Stimulated activated effector memory CD8-positive, alpha-beta T cell treated with anti-CD3 and anti-CD28 coated beads, Interleukin-12 subunit alpha, Interleukin-12 subunit beta, amount 100 ng/mL, for 72 hours (primary cell): ENCODE measurements at places on chromosomes 11 and 22.

DNA sequence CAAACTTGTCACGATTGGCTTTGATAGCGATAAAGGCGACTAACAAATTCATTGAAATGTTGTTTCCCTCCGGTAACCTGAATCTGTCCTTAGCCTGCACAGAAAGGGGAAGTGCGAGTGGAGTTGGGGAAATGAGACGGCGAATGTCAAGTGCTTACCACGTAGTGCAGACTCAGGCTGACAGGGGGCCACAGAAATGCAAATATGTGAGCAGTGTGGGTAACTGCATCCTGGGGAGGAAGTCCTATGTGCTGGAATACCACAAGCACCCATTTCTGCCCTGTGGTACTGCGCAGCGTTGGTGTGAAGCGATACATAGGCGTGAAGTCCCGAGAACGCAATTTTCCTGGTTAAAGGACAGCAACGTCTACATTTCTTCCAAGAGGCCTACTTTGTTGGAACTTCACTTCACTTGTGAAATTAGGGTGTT, 869 bp upstream of the EIF4ENIF1 start:
- DNase-seq = peak; percentile 78

- DNase-seq = no peak
Observed at GRCh38 chr11:59207988-59208451, 4.7 kb downstream of the MPEG1 start.

GRCh38 chr22:27348634-27349033, 452.9 kb downstream of the MN1 start:
- DNase-seq = no peak

GRCh38 chr11:123943738-123944137, at the start of gene OR6T1:
Gene OR6T1, minus strand, starts transcription at chr11:123943838. Its CDS starts 0 bp downstream, at chr11:123943838.
- no peak for DNase-seq

DNA sequence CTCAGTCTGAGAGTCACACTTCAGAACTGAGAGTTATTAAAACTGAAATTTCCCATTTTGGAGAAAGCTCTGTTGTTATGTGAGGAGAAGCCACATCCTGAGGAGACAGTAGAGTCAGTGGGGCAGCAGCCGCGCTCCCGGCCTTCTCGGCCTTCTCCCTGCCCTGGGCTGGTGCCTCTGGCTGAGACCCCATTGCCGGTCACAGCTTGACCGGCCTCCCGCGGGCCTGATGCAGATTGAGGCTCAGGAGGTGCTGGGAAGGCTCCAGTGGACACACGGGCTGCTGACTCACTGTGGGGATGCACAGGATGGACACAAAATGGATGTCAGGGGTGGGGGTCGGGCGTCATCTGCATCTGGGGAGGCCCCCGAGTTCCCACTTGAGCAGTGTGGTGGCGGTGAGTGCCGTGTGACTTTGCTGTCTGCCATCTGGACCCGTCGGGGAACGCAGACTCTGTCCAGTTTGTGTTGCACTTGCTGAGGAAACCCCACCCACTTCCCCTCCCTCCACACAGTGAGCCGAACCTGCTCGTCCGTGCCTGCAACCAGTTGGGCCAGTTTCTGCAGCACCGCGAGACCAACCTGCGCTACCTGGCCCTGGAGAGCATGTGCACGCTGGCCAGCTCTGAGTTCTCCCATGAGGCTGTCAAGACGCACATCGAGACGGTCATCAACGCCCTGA, 50.1 kb downstream of the MUC6 start:
- no peak for DNase-seq

DNA sequence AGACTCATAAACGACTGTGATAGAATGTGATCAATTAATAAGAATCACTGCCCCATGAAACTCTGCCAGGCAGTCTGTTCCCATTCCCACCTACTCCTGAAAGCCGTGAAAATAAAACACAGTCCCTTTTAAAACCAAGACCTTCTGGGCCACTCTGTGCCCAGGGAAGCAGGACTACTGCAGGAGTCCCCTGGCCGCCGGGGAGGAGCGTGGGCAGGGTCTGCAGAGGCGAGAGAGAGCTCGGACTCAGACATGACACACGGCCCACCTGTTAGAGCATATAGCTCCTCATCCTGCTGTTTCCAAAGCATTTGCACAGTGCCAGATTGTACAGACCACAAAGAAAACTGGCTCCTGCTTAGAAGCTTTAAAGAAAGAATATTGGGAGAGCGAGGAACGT, 400.5 kb downstream of the SHANK2 start:
- no peak for DNase-seq

GRCh38 chr11:42407341-42407740, 904.5 kb upstream of the API5 start:
- no peak for DNase-seq

- DNase-seq = no peak
Observed at GRCh38 chr11:10117709-10118351, 176.2 kb downstream of the SBF2 start.

- no peak for DNase-seq
Observed at GRCh38 chr11:103537904-103538502, 428.8 kb downstream of the DYNC2H1 start.

- no peak for DNase-seq
Observed at GRCh38 chr11:58949184-58949583, 9.9 kb downstream of the GLYATL1 start.

DNA sequence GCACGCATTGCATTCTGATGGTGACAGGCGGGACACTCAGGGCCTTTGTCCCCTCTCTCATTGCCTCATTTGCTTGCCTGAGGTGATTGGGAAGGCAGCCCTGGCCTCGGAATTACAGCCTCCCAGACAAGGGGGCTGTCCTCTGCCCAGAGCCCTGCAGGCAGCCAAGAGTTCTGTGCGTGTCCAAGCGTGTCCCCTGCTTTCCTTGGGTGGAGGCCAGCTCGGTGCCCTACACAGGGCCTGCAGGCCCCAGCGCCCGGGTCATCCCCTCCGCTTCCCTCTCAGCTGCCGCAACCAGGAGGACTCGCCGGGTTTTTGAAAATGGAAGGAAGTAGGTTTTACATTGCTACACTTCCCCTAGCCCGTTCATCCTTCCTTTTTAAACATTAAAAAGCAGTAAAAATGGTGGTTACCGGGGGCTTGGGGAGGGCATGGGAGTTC, 1.9 kb downstream of the GRAMD4 start:
- no peak for DNase-seq

DNA sequence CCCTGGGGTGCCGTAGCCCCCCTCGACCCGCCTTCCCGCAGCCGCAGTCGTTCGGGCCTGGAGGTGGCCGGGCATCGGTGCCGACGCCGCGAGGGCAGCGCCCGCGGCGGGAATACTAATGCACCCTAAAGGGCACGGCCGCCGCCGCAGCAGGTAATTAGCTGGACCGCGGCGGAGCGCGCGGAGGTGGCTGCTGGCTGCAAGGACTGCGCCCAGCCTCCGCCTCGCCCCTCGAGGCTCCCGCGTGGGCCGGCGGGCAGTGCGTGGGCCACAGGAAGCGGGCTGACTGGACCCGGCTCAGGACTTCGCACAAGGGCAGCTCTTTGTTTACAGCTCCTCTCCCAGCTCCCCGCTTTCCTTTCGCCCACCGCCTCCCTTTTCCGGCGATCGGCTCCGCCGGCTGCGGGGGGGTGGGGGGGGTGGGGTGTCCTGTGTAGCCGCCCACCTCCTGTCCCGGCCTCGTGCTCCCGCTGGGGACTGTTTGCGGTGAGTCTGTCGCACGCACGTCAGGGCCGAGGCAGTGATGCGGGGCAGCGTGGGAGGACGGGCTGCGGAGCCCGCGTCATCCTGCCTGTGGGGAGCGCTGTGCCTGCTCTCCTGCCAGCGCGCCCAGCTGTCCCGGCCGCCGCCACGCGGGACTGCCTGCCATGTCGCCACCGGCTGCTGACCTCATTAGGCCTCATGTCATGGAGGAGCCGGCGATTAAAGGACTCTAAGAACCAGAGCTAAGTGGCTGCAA, 53.2 kb downstream of the GRIK4 start:
- peak; percentile 51 for DNase-seq

DNA sequence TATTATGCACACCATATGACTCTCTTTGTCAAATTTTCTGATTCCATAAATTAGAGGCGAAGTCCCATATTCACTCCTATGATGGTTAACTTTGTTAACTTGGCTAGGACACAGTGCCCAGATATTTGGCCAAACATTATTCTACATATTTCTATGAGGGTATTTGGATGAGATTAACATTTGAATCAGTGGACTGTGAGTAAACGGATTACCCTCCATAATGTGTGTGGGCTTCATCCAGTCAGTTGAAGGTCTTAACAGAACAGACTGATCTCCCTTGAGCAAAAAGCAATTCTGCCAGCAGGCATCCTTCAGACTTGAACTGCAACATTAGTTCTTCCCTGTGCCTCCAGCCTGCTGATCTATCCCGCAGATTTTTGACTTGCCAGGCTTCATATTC, 69.9 kb downstream of the FZD4 start:
- DNase-seq = no peak

DNA sequence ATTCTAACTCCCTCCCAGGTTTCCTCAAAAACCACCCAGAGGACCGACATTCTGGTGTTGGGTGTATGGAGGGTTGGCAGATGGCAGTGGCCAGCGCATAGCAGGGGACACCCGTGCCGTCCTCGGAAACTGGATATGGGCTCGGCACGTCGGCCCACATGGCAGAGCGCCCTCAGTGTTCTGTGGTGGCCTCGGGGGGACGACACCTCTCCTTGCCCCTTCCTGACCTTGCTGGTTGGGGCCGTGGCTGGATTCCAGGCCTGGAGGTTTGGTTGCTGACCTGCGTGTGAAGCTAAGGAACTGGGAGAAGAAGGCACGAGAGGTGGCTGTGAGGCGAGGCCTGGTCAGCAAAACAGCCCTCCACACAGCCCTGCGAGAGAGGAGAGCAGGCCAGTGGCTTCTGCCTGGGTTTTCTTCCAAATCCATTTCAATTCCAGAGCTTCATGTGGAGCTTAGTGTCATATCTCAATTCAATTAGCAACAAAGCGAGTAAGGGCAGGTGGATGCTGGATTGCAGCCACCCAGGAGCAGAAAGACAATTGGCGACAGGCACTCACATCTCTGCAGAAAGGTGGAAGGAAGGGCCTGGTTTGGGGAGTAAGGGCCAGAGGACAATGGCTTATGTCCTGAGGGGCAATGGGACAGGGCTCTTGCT, 478.4 kb downstream of the BRD1 start:
- no peak for DNase-seq

GRCh38 chr11:10666556-10667520, 26.7 kb downstream of the IRAG1 start:
- no peak for DNase-seq

DNA sequence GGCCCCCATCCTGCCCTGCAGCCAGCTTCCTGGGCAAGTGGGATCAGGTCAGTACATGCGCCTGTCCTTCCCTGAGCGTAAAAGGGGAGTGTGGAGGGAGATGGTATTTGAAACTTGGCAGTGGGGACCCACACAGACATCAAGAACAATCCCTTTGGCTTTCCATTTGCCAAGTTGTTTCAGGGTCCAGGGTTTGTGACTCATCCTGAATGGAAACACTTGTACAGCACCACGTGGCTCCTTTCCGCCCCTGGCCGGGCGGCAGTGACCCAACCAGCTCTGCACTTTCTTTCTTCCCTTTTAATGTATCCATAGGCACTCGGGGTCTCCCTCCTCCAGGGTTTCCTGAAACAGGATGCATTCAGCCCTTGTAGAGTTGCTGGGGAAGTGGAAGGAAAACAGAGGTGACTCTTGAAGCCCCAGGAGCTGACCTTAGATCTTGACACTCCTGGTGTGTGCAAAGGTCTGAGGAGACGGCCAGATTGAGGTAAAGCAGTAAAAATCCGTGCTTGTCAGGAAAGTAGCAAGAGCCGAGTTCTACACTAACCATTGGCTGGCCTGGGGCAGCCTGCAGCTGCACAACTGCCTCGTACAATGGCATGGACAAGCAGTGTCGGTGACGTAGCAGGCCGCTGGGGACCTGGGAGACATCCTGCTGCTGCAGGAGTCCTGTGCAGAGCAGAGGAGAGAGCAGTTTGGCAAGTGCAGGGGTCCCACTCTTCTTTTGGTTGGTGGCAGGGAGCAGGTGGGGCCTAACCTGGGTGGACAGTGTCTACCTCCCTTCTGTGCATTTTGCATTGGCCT, 189.8 kb downstream of the SNX19 start:
- DNase-seq = no peak

DNA sequence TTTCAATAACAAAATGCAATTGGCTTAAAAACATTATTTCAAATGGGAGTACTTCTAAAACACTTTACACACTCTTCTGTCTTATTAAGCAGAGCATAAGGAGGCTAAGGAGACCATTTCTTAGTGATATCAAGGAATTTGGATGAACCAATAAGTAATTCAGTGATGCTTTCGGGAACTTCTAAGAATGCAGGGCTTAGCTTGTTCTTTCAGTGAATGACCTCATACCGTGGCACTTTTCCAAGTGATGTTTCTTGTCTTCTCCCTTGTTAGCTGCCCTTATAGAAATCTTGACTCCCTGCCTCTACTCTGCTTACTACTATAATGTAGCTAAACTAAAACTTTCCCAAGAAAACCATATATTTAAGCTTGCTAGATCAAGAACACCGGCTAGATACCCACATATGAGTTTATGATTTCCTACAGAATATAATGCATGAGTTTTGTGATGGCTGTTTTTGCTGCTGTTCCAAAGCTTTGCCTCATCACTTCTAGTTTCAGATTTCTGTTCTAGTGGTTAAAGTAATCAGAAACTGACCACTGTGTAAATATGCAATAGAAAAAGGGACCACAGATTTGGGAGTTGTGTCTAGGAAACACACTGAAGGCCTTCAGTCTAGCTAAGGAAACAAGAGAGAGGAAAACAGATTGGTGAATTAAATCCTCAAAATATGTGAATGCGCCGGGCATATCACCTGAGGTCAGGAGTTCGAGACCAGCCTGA, 37.5 kb upstream of the STK33 start:
- no peak for DNase-seq

- DNase-seq = no peak
Observed at GRCh38 chr11:62538470-62539237, 8.0 kb downstream of the AHNAK start.

DNA sequence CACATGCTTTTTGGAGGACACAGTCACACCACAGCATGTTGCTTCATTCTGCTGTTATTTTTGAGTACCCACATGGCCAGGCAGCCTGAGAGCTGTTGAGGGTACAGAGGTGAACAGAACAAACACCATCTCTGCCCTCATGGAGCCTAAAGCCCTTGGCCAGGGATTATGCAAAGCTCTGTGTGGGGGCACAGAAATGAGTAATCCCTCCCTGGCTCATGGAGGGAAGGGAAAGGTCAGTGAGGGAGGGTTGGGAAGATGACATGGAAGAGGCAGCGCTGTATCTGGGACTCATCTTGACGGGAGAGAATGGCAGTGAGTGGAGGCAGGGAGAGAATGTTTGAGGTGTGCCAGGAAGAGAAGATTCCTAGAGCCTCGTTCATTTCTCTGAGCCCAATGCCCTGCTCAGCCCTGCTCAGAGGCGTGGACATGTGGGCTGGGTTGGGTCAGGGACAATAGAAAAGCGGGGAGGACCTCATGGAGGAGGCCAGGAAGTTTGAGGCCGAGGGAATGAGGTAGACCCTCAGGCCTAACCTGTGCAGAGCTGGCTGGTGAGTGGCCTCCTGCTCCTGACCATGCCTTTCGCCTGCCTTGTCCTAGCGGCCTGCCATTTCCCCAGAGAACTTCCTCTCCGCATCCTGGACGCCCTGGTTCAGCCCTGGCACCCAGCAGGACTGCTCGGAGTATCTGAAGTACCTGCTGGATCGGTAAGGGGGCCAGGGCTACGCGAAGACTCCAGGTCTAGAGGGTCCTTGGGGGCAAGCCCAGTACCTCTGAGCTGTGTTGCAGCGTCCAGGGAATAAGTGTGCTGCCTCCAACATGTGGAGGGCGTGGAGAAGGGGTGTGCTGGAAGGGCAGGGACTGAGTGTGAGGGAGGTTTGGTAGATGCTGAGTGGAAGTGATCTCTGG, 19.8 kb downstream of the USP35 start:
- no peak for DNase-seq
